ENCODE measurements at places on chromosomes 2 and 18. TPM values are rescaled to one million over a fixed set of nuclear protein-coding genes. Genes with fewer than 3 reads are reported as not detected.
A peak's percentile ranks its signal among the peaks of the same experiment; 100 is the strongest.

DNA sequence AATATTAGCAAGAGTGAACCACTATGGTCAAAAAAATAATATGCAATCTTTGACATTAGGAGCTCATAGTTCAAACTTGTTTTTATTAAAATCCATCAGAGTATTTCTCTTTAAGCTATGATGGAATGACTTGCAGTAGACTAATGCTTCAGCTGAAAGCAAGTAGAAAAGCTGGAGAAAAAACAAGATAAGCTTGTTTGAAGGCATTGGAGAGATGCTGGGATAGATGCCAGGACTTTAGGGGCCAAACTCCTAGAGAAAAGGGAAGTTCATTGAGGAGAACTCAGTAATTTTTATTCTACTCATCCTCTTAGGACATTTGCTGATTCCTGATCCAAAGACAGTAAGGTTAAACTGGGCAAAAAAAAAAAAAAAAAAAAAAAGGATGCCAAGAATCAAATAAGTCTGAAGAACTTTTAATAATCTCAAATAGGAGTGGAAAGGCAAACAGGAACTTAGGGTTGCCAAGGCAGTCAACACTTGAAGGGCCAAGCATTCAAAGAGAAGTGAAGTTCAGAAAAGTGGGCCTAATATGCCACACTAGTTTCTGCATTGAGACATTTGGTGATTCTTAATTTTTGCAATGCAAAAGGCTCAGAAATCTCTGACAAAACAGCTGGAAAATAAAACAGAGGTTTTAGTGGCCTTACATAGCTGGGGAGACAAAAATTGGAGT is 19.7 kb upstream of the AFF3 start:
- no peak overlapping the region for H3K4me3 ChIP-seq
- peaks cover 2% of the 10 kb centered on the region for H3K36me3 ChIP-seq
- H3K4me1 ChIP-seq, result no peaks in the 10 kb centered on the region

XIRP2 gene
- not detected for total RNA-seq

GDF7 gene
- total RNA-seq, result 3.2 TPM

DNA sequence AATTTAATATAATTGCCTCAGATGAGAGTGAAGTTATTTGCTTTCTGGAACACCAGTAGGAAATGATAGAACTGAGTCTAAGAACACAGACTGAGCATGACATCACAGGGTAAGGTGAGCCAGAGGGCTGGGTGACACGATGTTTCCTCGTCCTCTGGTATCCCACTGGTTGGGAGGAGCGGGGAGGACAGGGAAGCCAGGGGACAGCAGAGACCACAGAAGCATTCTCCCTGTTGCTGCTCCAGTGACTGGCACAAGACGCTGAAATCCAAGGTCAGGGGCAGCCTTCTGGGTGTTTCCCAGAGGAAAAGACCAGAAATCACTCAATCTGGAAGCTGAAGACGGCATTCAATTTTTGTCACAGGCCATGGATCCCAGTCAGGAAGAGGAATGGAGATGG is 363.4 kb upstream of the SOX11 start:
- H3K4me3 ChIP-seq, result no peak overlapping the region
- H3K27ac ChIP-seq, result no peak overlapping the region
- DNase-seq, result no peak
- H3K27me3 ChIP-seq, result no peaks in the 10 kb centered on the region
- no peaks in the 10 kb centered on the region for H3K4me1 ChIP-seq
- H3K36me3 ChIP-seq, result no peaks in the 10 kb centered on the region

- no peak overlapping the region for H3K4me3 ChIP-seq
- no peak overlapping the region for H3K27ac ChIP-seq
- peaks cover 41% of the 10 kb centered on the region for H3K4me1 ChIP-seq
- no peaks in the 10 kb centered on the region for H3K36me3 ChIP-seq
These were observed 12.7 kb downstream of the PCARE start for GRCh38 chr2:29061616-29062015.

DNA sequence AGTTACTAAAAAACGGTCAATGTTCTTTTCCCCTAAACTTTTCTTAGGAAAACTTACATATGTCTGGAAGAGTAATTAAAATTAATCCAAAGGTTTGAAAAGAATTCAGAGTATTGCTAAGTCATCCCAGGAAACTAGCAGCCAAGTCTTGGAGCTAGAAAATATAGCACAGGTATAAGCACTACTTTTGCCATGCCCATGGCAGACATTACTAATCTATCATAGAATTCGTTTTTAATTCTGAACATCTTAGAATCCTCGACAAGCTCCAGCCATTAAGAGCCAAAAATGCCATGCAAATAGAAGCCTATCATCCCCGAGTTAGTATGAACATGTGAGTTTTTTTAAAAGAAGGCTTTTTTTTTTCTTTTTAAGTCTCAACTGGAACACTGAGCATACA is 395.0 kb downstream of the ZEB2 start:
- no peak overlapping the region for H3K4me3 ChIP-seq
- no peaks in the 10 kb centered on the region for H3K27me3 ChIP-seq
- peaks cover 3% of the 10 kb centered on the region for H3K36me3 ChIP-seq
- H3K27ac ChIP-seq, result no peak overlapping the region
- no peak for DNase-seq
- H3K4me1 ChIP-seq, result peaks cover 20% of the 10 kb centered on the region

DNA sequence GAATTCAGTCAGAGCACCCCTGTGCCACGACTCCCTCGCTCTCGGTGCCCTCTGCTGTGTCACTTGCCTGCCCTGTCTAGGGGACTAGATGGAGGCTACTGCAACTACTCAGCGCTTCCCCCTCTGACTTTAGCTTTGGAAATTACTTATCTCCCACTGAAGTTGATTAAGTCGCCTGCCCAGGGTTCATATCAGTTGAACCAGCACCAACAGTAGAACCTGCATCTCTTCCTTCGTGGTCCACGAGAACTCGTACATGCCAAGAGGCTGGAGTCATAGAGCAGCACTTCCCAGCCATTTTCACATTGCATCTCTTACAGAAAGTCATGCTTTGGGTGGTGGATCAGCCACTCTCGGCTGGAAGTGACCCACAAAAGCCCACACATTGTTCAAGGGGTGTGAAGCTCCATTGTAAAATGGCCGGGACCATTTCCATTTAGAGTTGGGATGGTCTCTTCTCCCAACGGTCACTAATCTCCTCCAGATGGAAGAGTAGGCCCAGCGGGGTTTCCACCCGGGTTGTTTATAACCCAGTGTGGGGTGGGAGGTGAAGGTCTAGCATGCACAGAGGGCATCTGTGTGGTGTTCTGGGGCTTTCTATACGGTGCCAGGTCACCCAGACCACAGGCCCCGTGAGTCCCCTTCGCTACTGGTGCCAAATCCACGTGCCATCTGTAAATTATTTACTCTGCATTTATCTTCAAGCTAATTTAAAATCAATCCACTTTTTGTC is 38.0 kb downstream of the STEAP3 start:
- DNase-seq, result no peak
- no peaks in the 10 kb centered on the region for H3K36me3 ChIP-seq
- H3K27me3 ChIP-seq, result no peaks in the 10 kb centered on the region
- H3K4me1 ChIP-seq, result peaks cover 3% of the 10 kb centered on the region
- no peak overlapping the region for H3K27ac ChIP-seq
- no peak overlapping the region for H3K4me3 ChIP-seq

INHBB gene
- total RNA-seq, result not detected

GRCh38 chr2:68709421-68709911 is 25.1 kb upstream of the ARHGAP25 start:
- no peak for DNase-seq
- H3K4me1 ChIP-seq, result no peaks in the 10 kb centered on the region
- no peaks in the 10 kb centered on the region for H3K36me3 ChIP-seq
- H3K27me3 ChIP-seq, result peaks cover 56% of the 10 kb centered on the region
- no peak overlapping the region for H3K27ac ChIP-seq

GRCh38 chr18:38843291-38843690 is 1277.7 kb upstream of the CELF4 start:
- DNase-seq, result no peak
- H3K36me3 ChIP-seq, result no peaks in the 10 kb centered on the region
- H3K27me3 ChIP-seq, result no peaks in the 10 kb centered on the region
- peaks cover 9% of the 10 kb centered on the region for H3K4me1 ChIP-seq

TBC1D8 gene
- 12.7 TPM for total RNA-seq

GRCh38 chr18:29259838-29260237 is 1082.9 kb upstream of the CDH2 start:
- peaks cover 2% of the 10 kb centered on the region for H3K4me1 ChIP-seq
- DNase-seq, result no peak
- no peaks in the 10 kb centered on the region for H3K36me3 ChIP-seq
- H3K4me3 ChIP-seq, result no peak overlapping the region
- H3K27me3 ChIP-seq, result no peaks in the 10 kb centered on the region

LYPD6 gene
- 16.2 TPM for total RNA-seq

DNA sequence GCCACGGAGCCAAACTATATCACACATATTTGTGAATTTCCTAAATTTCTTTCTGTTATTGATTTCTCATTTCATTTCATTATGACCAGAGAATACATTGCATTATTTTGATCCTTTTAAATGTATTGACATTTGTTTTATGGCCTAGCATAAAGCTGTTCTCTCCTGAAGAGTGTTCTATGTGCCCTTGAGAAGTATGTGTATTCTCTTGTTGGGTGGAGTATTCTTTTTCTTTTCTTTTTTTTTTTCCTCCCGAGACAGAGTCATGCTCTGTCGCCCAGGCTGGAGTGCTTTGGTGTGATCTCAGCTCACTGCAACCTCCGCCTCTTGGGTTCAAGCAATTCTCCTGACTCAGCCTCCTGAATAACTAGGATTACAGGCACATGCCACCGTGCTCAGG is 5.2 kb downstream of the HAUS1 start:
- H3K4me1 ChIP-seq, result peaks cover 6% of the 10 kb centered on the region
- no peaks in the 10 kb centered on the region for H3K27me3 ChIP-seq
- H3K4me3 ChIP-seq, result no peak overlapping the region
- no peak for DNase-seq
- H3K27ac ChIP-seq, result no peak overlapping the region

DNA sequence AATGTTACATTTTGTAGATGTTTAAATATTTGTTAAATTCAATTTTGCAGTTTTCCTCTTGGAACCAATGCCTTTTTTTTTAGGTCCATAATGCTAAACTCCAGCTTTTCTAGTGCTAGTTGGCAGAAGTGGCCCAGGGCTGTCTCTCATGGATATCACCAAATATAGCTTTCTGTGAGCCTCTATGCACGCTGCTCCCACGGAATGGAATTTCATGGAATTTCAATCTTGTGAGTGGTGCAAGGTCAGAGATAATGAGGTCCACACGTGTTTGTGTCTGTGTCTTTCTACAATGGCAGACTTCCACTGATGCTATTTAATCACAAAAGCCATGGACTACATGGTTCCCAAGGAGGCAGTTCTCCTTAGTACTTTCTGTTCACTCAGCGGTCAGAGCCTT is 191.5 kb upstream of the PARD3B start:
- H3K27me3 ChIP-seq, result peaks cover 1% of the 10 kb centered on the region
- peaks cover 14% of the 10 kb centered on the region for H3K4me1 ChIP-seq
- H3K36me3 ChIP-seq, result no peaks in the 10 kb centered on the region
- no peak overlapping the region for H3K27ac ChIP-seq
- H3K4me3 ChIP-seq, result no peak overlapping the region

- peaks cover 3% of the 10 kb centered on the region for H3K4me1 ChIP-seq
- H3K27me3 ChIP-seq, result peaks cover 8% of the 10 kb centered on the region
- DNase-seq, result no peak
- no peak overlapping the region for H3K27ac ChIP-seq
These were observed 27.1 kb downstream of the STARD7 start for GRCh38 chr2:96181529-96181928.

GRCh38 chr2:149513461-149513860 is 74.1 kb downstream of the MMADHC start:
- H3K27me3 ChIP-seq, result no peaks in the 10 kb centered on the region
- H3K4me3 ChIP-seq, result no peak overlapping the region
- H3K36me3 ChIP-seq, result peaks cover 5% of the 10 kb centered on the region
- no peaks in the 10 kb centered on the region for H3K4me1 ChIP-seq
- no peak overlapping the region for H3K27ac ChIP-seq

- H3K27ac ChIP-seq, result peak overlapping the region; percentile 55
- H3K36me3 ChIP-seq, result no peaks in the 10 kb centered on the region
- H3K27me3 ChIP-seq, result peaks cover 8% of the 10 kb centered on the region
- peaks cover 29% of the 10 kb centered on the region for H3K4me1 ChIP-seq
- DNase-seq, result no peak
These were observed 2.1 kb downstream of the IL1B start for GRCh38 chr2:112834396-112835037.

DNA sequence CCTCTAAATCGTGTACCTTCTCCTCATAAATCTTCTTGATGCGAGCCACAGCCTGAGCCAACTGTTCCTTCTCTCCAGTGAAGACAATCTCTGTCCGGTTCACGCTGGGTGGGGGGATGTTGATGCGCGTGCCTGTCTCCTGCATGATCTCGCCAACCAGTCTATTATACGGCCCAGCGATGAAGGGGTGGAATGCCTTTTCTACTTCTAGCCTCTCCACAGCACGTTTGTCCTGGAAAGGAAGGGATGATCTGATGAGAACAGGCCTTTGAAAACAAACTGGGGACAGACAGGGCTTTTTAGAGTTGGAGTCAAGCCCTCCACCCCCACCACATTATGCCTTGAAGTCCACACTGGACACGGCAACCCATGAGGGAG is 59.3 kb downstream of the HDLBP start:
- peaks cover 51% of the 10 kb centered on the region for H3K36me3 ChIP-seq
- no peak overlapping the region for H3K4me3 ChIP-seq
- H3K27me3 ChIP-seq, result no peaks in the 10 kb centered on the region
- no peaks in the 10 kb centered on the region for H3K4me1 ChIP-seq
- DNase-seq, result no peak

- DNase-seq, result no peak
- H3K27me3 ChIP-seq, result no peaks in the 10 kb centered on the region
- H3K4me1 ChIP-seq, result peaks cover 10% of the 10 kb centered on the region
- no peak overlapping the region for H3K4me3 ChIP-seq
- H3K36me3 ChIP-seq, result peaks cover 5% of the 10 kb centered on the region
These were observed 34.3 kb downstream of the LCLAT1 start for GRCh38 chr2:30481323-30481800.

- H3K4me3 ChIP-seq, result no peak overlapping the region
- H3K36me3 ChIP-seq, result no peaks in the 10 kb centered on the region
- peaks cover 21% of the 10 kb centered on the region for H3K4me1 ChIP-seq
- no peaks in the 10 kb centered on the region for H3K27me3 ChIP-seq
- H3K27ac ChIP-seq, result no peak overlapping the region
These were observed 12.7 kb upstream of the HNMT start for GRCh38 chr2:137951586-137951985.

DNA sequence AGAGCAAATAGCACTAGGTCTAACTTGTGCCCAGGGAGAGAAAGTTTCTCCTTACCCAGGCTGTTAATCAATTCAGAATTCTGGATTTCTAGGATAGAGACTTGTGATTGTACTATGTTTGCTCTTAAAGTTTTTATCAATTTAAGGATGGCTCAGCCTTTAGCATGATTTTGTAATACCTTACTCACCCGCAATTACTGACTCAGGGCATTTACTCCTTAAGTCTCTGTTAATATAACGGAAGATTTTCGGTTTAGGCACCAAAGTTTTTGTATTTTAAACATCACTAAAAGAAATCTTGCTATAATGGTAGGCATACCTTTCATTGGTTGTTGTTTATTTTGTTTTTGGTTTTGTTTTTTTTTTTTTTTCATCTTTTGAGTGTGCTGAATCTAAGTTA is 358.2 kb downstream of the RBM43 start:
- no peak for DNase-seq
- no peak overlapping the region for H3K27ac ChIP-seq
- H3K27me3 ChIP-seq, result no peaks in the 10 kb centered on the region
- H3K4me3 ChIP-seq, result no peak overlapping the region
